ENCODE measurements at places on chromosomes 5 and 9. TPM values are rescaled to one million over a fixed set of nuclear protein-coding genes. Genes with fewer than 3 reads are reported as not detected.

The LEAP2 gene
- 0.37 TPM for total RNA-seq

The SLC25A48 gene
- not detected for total RNA-seq

The GRIN1 gene
- not detected for total RNA-seq

The IRX4 gene
- total RNA-seq = 1.1 TPM

The NR4A3 gene
- total RNA-seq = 0.37 TPM

The SLC4A9 gene
- total RNA-seq = not detected
